Fibroblast of upper back skin (primary cell): ENCODE measurements at places on chromosomes 3 and 15.
A peak's percentile ranks its signal among the peaks of the same experiment; 100 is the strongest.

DNA sequence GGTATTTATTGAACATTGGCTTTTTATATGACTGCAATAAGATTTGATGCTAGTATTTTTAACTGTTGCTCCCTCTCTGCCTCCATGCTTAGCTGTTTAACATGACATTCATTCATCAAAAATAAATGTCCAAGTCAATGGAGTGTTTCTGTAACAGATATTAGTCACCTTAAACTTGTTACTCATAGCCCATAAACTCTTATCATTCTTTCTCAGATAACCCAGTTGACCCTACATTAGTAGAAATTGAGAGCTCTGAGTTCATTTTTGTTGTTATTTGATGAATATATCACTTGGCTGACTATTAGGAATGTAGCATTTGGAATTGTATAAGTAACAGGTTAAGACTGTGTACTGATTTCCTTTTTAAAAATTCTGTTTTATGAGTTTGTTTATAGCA is 201.1 kb downstream of the UBE2E2 start:
- DNase-seq: no peak

DNA sequence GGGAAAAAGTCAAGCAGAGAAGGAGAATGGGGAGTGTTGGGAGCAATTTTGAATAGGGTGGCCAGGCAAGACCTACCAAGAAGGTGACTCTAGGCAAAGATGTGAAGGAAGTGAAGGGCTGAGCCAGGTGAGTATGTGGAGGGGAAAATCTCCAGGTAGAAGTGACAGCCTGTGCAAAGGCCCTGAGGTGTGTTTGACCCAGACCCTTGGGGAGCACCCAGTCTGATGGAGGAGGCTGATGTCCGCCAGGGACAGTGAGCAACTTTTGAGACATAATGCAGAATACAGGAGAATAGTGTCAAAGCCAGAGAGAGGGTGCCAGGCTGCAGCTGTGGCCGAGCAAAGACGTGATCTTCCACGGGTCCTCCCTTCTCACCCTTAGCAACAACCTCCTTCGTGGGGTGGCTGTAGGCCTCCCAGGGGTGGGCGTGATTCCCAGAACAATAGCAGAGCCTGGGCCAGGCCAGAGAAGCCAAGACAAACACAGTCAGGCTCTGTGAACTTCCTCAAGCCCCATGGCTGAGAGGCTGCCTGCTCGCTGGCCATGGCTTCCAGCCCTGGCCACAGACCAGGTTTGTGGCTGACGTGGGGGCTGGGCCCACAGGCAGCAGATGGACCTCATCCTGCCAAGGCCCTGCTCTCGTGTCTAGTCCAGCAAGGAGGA is 58.1 kb downstream of the SLC6A6 start:
- peak; percentile 95 for DNase-seq

GRCh38 chr15:100595964-100596363 is 6.0 kb downstream of the LINS1 start:
- no peak for DNase-seq

DNA sequence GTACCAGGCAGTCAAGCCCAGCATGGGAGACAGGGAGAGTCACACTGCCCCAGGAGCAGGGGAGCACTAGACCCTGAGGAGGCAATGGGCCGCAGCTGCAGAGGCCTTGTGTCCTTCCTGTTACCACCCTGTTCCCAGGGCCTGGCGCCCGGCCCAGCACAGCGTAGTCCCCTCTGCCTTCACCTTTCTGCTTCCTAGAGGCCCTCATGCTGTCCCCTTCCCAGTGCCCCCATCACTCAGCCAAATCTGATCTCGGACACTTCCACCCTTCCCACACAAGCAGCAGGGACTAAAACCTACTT is 6.9 kb upstream of the TBC1D2B start:
- no peak for DNase-seq

DNA sequence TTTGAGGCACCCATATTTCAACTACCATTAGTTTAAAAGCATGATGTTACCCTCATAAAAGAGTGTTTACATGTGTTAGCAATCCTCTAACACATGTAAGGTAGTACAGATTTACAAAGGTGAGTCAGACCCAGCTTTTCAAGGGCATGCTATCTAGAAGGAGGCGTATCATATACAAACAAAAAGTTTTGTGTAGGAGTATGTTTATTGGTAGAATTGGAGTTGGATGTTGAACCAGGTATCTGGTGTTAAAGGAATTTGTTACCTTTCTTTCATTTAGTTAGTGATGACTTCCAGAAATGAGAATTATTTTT is 2.4 kb downstream of the HACD3 start:
- no peak for DNase-seq

- DNase-seq: no peak
These were observed 18.6 kb downstream of the GOLIM4 start for GRCh38 chr3:168077091-168077490.

- no peak for DNase-seq
These were observed 90.2 kb downstream of the CHSY1 start for GRCh38 chr15:101161656-101162055.

DNA sequence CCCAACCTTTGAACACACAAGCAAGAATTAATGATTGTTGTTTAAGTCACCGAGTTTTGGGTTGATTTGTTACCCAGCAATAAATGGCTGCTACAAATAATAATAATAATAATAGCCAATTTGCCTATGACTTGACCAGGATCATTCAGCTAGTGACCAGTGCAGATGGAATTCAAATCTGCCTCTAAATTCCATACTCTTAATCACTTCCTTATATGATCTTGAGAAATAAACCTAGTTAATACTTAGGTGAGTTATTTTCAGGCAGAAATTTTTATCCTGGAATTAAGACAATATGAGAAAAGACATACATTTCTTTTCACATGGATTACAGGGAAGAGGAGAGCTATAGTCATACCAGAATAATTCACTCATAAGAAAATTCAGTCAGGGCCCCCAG is 116.0 kb upstream of the GALNT15 start:
- DNase-seq: no peak

GRCh38 chr3:77204788-77205187 is 164.9 kb downstream of the ROBO2 start:
- DNase-seq: no peak

- DNase-seq: peak; percentile 28
These were observed 94.6 kb upstream of the CTDSPL start for GRCh38 chr3:37766797-37767776.

GRCh38 chr3:188339410-188340295 is 185.7 kb downstream of the LPP start:
- DNase-seq: no peak

- peak; percentile 87 for DNase-seq
These were observed 41.3 kb downstream of the MEIS2 start for GRCh38 chr15:37059086-37059485.

GRCh38 chr3:64825404-64826120 is 137.8 kb upstream of the ADAMTS9 start:
- no peak for DNase-seq

DNA sequence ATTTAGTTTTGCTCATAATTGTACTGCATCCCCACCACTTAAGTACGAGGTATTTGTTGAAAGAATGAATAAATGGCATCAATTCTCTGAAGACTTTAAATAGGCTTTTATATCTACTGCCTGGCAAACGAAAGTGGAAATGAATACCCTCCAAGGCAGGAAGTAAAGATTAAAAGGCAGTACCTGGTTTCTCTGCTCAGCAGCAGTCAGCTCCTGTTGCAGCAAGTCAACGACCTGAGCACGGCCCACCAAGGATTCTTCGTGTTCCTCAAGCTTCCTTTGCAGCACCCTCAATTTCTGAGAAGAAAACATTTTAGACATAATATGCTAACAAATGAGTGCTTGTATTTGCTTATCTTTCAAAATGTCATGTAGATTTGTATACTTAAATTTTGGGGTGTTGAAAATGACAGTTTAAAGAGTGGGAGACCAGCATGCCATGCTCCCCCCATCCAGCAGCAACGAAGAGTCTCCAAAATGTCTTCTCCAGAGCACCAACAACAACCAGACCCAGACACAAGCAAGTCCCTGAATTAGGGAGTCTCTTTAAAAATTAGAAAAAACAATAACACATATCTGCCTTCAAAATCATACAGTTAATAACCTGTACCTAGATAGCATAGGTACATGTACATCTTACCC is 31.2 kb downstream of the GOLGB1 start:
- no peak for DNase-seq

DNA sequence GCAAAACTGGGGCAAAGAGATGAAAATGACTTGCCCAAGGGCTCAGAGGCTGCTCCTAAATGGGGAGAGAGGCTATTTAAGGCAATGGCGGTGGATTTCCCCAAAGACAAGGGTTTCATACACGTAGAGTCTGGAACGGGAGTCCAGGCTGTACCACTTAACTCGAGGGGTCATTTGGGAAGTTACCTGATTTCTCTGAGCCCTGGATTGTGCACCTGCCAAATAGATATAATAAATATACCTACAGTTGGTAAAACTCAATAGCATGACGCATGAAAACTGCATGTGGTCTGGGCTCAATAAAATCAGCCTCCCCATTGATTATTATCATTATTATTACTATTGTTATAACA is 1.3 kb upstream of the ITPR1 start:
- DNase-seq: no peak

DNA sequence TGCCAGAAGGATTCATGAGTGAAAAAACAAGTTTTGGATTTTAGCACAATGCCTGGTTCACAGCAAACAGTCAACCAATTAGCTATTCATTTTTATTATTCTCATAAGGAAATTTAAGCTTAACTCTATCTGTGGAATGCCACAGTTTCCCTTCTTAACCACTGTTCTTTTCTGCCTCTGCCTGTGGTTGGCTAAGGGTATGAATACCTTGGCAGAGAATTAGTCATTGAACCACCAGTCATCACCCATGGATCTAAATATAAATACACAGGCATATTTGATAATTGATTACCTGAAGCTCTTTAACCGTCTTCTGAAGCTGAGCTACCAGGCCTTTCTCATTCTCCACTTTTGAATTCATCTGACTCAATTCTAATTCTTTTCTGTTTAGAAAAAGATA is 79.9 kb downstream of the MYH15 start:
- peak; percentile 48 for DNase-seq
